ENCODE measurements at places on chromosomes 6 and 20. TPM values are rescaled to one million over a fixed set of nuclear protein-coding genes. Genes with fewer than 3 reads are reported as not detected.

Gene ASIP
- total RNA-seq = not detected

Gene OVOL2
- total RNA-seq = 0.57 TPM

Gene PDYN
- total RNA-seq = not detected

Gene FNDC11
- 0.20 TPM for total RNA-seq

Gene STMND1
- total RNA-seq = 0.16 TPM

Gene PLCB1
- total RNA-seq = 11.0 TPM

Gene TTLL9
- 0.41 TPM for total RNA-seq

- H3K27ac ChIP-seq = no peak overlapping the region
- H3K4me3 ChIP-seq = no peak overlapping the region
Observed at GRCh38 chr20:57857969-57858368, 148.2 kb upstream of the PMEPA1 start.

GRCh38 chr20:8097307-8097706 is 34.8 kb upstream of the PLCB1 start:
- H3K4me1 ChIP-seq = no peaks in the 10 kb centered on the region
- no peak overlapping the region for H3K27ac ChIP-seq
- H3K27me3 ChIP-seq = no peaks in the 10 kb centered on the region
- no peak overlapping the region for H3K4me3 ChIP-seq
- H3K36me3 ChIP-seq = no peaks in the 10 kb centered on the region

- no peak for DNase-seq
- peaks cover 16% of the 10 kb centered on the region for H3K4me1 ChIP-seq
- no peak overlapping the region for H3K4me3 ChIP-seq
- no peaks in the 10 kb centered on the region for H3K36me3 ChIP-seq
Observed at GRCh38 chr6:119540417-119540816, 190.9 kb upstream of the MAN1A1 start.

DNA sequence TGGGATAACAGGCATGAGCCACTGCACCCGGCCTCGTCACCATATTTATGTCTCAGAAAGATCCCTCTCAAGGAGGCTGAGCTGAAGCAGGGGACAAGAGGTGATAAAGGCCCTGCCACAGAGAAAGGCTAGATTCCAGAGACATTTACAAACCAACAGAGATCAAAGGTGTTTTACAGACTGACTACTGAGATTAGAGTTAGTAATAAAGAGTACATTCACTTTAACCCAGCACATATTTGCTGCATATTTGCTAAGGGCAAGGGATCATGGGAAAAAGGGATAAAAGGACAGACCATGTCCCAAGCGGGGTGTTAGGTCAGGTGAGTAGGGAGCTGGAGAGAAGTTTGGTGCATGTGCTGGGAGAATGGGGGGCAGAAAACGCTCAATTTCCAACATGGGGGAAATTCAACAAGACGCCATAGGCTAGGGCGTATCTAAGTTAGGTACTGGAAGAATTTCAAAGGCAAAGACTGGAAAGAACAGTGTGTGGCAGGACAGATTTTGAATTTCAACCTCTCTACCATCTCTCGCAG is 43.8 kb upstream of the SEC63 start:
- H3K27ac ChIP-seq = no peak overlapping the region
- no peaks in the 10 kb centered on the region for H3K36me3 ChIP-seq
- H3K4me1 ChIP-seq = no peaks in the 10 kb centered on the region
- H3K27me3 ChIP-seq = no peaks in the 10 kb centered on the region

DNA sequence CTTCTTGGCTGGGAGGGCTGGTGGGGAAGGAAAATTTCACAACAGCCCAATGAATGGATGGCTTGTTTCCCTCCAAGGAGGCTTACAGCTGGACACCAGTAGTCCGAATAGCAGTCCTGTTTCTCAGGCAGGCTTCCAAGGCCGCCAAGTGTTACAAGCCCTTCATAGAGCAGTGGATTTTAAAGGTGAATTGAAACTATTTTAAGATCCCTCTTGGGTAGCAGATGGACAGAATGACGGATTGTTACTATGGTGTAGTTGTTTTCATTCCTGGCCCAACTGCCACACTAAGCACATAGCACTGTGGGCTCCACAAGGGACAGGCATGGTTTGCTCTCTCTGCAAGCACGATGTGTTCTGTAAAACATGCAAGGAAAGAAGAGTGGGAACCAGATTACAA is 203.3 kb upstream of the TAB2 start:
- no peak for DNase-seq
- no peaks in the 10 kb centered on the region for H3K27me3 ChIP-seq
- no peak overlapping the region for H3K4me3 ChIP-seq

- H3K27me3 ChIP-seq = no peaks in the 10 kb centered on the region
- H3K4me3 ChIP-seq = peak within 1 kb of the TSS; percentile 14
- DNase-seq = peak; percentile 10
- H3K27ac ChIP-seq = no peak within 1 kb of the TSS
- peaks cover 11% of the 10 kb centered on the region for H3K36me3 ChIP-seq
Observed at GRCh38 chr20:62952373-62952967, at the start of gene SLC17A9. Gene SLC17A9 (plus strand): TSS chr20:62952709. CDS start chr20:62952831, 122 bp downstream.

DNA sequence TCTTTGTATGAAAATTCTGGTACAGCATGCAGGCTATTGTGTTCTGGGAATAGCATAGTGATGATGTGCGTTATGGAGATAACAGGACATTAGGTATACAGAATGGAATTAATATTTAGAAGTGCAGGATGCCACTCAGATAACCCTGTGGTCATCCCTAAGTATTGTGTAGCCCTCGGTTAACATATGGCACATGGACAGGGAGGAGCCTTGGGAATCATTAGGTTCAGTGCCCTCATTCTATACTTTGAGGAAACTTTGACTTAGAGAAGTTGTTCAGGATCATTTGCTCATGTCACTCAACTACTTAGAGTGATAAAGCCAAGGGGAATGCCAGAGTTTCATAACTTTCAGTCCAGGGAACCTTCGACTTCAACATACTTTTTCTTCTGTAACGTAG is 185.9 kb downstream of the UST start:
- H3K36me3 ChIP-seq = no peaks in the 10 kb centered on the region
- no peaks in the 10 kb centered on the region for H3K27me3 ChIP-seq
- no peak overlapping the region for H3K4me3 ChIP-seq

- H3K4me1 ChIP-seq = no peaks in the 10 kb centered on the region
- no peak overlapping the region for H3K4me3 ChIP-seq
- no peaks in the 10 kb centered on the region for H3K36me3 ChIP-seq
- H3K27me3 ChIP-seq = no peaks in the 10 kb centered on the region
- DNase-seq = no peak
- no peak overlapping the region for H3K27ac ChIP-seq
Observed at GRCh38 chr6:96466147-96466863, 55.3 kb upstream of the UFL1 start.

- H3K27ac ChIP-seq = peak overlapping the region; percentile 90
- H3K4me1 ChIP-seq = peaks cover 50% of the 10 kb centered on the region
- peak overlapping the region; percentile 7 for H3K4me3 ChIP-seq
Observed at GRCh38 chr6:158032354-158032733, 50.7 kb downstream of the SYNJ2 start.

- no peak for DNase-seq
- no peaks in the 10 kb centered on the region for H3K36me3 ChIP-seq
- no peaks in the 10 kb centered on the region for H3K27me3 ChIP-seq
- H3K4me3 ChIP-seq = no peak overlapping the region
Observed at GRCh38 chr6:92273694-92274093, 1145.7 kb downstream of the EPHA7 start.

DNA sequence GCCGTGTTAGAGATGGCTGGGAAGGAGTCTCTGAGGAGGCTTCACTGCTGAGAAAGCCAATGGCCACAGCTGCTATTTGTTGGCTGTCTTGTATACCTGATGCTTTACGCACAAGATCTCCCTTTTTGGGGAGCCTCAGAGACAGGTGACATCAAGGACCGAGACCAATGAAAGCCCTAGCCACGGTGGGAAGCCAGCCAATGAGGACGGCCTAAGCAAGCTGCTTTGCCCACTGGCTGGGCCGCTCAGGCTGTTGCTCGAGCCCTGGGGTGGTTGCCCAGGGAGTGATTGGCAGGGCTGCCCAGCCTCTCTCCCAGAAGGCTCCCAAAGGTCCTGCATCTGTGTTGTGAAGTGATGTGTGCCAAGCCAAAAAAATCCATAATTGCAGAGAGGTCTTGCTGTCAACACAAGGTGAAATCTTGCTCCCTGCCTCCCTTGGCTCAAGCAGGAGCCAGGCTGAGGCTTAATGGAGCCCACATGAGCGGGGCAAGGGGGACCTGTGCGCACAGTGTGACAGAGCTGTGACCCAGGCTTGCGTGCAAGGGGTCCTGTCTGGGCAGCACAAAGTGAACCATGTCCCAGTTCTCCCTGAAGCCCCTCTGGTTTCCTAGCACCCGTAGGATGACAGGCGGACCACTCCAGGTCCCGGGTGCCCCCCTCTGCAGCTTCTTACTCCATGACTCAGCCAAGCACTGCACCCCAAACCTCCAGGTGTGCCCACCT is 4.3 kb downstream of the MMP24OS start:
- no peak for DNase-seq
- H3K4me1 ChIP-seq = peaks cover 17% of the 10 kb centered on the region
- no peaks in the 10 kb centered on the region for H3K27me3 ChIP-seq
- no peak overlapping the region for H3K27ac ChIP-seq

DNA sequence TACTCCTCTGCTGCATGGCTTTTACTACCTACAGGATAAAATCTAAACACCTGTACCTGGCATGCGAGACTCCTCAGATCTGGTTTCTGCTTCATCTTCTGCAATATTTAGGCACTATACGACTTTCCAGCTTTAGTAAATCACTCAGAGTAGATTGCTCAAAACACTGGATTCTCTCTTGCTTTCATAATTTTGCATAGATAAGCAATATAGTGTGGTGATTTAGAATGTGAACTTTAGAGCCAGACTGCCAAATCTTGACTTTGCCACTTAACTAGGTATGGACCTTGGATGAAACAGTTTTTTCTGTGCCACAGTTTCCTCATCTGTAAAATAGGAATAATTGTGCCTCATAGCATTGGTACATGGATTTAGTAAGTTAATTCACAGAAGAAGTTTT is 28.9 kb downstream of the CEP57L1 start:
- no peak overlapping the region for H3K4me3 ChIP-seq
- no peaks in the 10 kb centered on the region for H3K36me3 ChIP-seq
- DNase-seq = no peak
- H3K4me1 ChIP-seq = no peaks in the 10 kb centered on the region
- H3K27ac ChIP-seq = no peak overlapping the region
- no peaks in the 10 kb centered on the region for H3K27me3 ChIP-seq

GRCh38 chr6:11772109-11772825 is 6.3 kb downstream of the ADTRP start:
- H3K4me3 ChIP-seq = peak overlapping the region; percentile 4
- no peaks in the 10 kb centered on the region for H3K36me3 ChIP-seq
- peaks cover 54% of the 10 kb centered on the region for H3K4me1 ChIP-seq
- peak; percentile 99 for DNase-seq
- H3K27ac ChIP-seq = peak overlapping the region; percentile 98

DNA sequence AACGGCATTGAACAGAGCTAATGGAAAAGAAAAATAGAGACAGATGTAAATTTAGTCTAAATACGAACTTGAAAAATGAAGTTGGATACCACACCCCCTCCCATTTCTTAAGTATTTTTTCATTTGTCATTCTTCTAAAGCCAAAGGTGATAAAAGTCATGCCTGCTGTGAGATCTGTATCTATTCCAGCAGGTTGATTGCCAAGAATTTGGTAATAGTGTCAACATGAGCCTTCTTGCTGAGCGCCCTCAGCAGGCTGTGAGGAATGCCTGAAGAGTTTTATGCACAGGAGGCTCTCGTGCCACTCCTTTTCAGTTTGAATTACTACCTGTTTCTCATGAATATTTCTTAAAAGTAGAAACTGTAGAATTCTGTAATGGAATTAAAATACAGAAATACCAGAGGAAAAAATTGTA is 165.4 kb downstream of the QKI start:
- no peak overlapping the region for H3K4me3 ChIP-seq
- H3K4me1 ChIP-seq = peaks cover 6% of the 10 kb centered on the region
- peak; percentile 26 for DNase-seq

DNA sequence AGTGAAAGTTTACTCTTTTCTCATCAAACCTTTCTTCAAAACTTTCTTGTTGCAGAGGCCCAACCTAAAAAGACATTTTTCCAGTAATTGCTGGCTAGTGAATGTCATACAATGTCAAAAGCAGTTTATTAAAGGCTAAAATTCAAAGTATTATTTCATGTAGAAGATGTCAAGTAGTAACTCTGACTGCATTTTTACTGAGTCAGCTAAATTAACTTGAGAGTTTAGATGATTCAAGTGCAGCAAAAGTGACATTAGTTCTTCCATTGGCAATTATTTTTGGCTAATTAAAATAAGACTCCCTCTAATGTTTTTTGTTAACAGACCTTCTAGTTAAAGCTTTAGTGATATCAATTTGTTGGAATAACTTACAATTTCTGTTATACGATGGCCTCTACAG is 1438.5 kb downstream of the GRIK2 start:
- DNase-seq = no peak
- no peaks in the 10 kb centered on the region for H3K4me1 ChIP-seq
- H3K27ac ChIP-seq = no peak overlapping the region

DNA sequence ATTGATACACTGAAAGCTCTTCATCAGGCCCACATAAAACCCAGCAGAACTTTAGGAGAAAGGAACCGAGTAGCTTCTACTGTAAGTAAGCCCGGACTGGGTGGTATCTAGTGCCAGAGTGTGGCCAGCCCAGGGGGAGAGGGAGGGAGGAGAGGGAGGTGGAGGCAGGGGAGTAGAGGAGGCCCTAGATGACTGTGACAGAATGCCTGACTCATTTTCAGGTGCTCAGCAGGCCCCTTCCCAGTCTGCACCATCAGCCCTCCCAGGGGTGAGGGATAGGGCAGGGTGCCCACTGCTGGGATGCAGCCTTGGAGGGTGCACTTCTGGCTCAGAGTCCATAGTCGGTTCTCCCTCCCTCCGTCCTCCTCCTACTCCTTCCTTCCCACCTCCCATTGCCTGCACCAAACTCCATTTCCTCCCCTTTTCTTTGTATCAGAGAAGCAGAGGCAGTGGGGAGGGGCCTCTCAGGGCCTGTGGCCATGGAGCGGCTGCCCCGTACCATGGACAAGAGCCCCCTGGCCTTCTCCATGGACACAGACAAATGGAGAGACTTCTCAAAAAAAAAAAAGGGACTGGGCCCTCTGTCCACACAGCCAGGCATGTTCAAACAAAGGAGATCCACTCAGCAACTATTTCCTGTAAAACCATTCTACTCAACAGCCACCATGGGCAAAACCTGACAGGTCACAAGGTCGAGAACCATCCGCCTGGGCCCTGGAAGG is 184.9 kb upstream of the SNX9 start:
- H3K4me3 ChIP-seq = no peak overlapping the region
- peaks cover 3% of the 10 kb centered on the region for H3K27me3 ChIP-seq
- no peak overlapping the region for H3K27ac ChIP-seq
- peaks cover 3% of the 10 kb centered on the region for H3K4me1 ChIP-seq
- DNase-seq = no peak
- no peaks in the 10 kb centered on the region for H3K36me3 ChIP-seq

- peaks cover 33% of the 10 kb centered on the region for H3K4me1 ChIP-seq
- H3K4me3 ChIP-seq = peak overlapping the region; percentile 82
- peak; percentile 67 for DNase-seq
- H3K27ac ChIP-seq = peak overlapping the region; percentile 84
- H3K27me3 ChIP-seq = no peaks in the 10 kb centered on the region
Observed at GRCh38 chr20:44959638-44960102, 527 bp downstream of the TOMM34 start.

- peak; percentile 25 for DNase-seq
- H3K27ac ChIP-seq = no peak overlapping the region
- H3K36me3 ChIP-seq = no peaks in the 10 kb centered on the region
- peaks cover 3% of the 10 kb centered on the region for H3K27me3 ChIP-seq
Observed at GRCh38 chr6:150377211-150377781, 8.5 kb downstream of the IYD start.

All from astrocyte (in vitro differentiated cells and primary cell).